ENCODE measurements at places on chromosomes 1 and 21.

GRCh38 chr1:61327436-61327835, 245.1 kb downstream of the NFIA start:
- no peak for DNase-seq

DNA sequence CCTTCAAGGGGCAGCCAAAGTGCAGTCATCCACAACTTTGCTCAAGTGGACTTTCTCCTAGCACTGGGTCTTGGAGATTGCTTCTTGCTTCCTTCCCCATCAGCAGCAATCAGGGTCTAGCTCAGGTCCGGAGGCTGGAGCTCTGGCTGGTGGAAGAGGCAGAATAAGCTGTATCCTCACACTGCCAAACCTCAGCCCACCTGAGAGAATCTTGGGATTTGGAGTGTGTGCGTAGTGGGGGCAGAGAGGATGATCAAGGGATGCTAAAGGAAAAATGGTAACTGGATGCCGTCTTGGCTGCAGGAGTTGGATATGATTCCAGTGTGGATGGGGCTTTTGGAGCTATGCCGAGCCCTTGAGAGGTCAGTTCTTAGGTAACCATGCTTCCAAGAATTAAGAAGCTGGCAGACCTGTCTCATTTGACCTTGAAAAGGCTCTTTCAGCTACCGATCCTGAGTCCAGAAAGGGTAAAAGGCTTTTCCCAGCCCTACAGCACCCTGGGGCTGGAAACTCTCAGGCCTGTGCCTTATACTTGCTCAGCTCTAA, 4.5 kb upstream of the NFASC start:
- DNase-seq: no peak

DNA sequence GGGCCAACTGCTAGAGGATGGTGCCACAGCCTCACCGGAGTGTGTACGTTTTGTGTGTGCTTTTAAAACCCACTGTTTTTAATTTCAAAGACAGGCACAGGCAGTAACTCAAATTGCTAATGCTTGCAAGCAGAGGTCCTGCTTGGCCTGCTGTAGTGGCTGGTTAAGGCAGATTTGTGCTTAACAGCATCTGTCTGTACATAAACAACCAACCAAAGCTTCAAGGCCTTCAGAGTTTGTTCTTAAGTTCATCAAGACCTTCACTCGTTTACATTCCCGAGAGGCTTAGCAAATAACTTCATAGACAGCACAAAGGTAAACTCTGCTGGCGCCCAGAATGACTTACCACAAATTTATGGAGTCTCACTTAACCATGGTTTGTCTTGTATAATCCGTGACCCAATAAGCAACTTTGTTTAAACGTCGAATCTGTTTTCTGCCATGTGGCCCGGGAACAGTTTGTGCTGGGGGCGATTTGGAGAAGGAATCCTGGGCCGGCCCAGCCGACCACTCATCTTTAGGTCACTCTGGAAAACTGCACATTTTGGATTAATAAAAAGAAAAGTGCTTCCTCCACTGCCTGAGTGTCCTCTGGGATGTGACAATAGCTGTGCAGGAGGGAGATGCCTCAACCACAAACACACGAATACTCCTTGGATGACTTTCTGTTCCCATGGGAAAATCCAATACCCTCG, 58.1 kb downstream of the CAPZB start:
- DNase-seq: no peak

DNA sequence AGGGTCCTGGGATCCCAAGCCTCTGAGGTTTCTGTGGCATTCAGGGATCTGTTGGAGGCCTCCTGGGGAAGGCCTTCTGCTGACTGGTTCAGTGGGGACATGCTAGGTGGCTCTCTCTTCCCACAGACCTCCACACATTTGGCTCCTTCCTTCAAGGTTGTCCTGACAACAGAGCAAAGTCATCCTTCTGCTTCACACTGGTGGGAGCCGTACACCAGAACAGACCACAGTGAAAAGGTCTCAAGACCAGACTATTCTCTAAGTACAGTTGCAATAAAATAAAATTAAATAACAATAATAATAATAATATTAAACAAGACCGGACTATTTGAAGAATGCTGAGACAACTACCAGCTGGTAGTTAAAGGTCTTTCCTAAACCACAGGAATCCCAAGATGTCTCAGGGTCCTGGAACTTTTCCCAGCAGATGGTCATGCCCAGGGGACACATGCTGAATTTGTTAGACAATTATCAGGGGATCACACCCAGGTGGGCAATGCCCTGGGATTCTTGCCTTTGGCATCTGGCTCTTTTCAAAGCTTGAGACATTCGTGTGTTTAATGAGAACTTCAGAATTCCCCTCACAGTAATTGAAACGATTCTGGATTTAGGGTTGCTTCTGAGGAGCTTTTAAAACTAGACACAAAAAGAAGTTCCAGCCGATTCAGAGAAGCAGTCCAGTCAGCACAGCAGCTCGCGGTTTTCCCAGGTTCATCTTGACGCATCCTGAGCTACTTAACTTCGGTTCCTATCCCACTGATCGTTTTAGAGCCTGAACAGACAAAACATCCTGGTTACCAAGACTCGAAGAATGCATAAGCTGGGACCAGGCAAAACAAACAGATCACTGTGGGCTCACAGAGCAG, 22.9 kb downstream of the HTR1D start:
- DNase-seq: no peak
